NCI-H1092 (cell line): ENCODE measurements at places on chromosomes 12 and 14.
A peak's percentile ranks its signal among the peaks of the same experiment; 100 is the strongest.

GRCh38 chr12:52984136-52984535, 22.1 kb upstream of the EIF4B start:
- DNase-seq: no peak

GRCh38 chr12:51809193-51809592, 39.3 kb downstream of the FIGNL2 start:
- no peak for DNase-seq

DNA sequence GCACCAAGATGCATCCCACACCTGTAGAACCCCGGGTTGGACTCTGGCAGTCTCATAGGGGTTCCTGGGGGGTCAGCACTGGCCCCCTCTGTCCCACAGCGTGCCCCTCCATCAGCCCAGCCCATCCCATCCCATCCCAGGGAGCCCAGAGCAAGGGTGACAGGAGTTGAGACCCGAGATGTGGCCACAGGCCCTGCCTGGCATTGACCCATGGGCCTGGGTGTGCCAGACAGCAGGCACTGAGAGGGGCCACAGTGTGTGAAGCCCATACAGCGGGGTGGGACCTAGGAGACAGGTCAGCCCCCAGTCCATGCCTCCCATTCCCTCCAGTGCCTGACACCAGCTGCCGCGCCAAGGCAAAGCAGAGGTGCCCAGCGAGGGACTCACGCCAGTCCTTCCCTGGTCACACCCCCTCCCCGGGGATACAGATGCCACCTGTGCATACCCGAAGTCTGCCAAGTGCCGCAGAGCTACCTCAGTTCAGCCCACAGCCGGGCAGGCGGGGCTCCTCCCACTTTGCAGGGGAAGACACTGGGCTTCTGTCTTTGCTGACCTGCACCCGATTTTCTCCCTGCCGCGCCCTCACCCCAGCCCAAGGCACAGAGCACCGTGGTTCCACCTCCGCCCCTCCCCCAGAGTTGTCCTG, 50.4 kb downstream of the CYP46A1 start:
- no peak for DNase-seq

DNA sequence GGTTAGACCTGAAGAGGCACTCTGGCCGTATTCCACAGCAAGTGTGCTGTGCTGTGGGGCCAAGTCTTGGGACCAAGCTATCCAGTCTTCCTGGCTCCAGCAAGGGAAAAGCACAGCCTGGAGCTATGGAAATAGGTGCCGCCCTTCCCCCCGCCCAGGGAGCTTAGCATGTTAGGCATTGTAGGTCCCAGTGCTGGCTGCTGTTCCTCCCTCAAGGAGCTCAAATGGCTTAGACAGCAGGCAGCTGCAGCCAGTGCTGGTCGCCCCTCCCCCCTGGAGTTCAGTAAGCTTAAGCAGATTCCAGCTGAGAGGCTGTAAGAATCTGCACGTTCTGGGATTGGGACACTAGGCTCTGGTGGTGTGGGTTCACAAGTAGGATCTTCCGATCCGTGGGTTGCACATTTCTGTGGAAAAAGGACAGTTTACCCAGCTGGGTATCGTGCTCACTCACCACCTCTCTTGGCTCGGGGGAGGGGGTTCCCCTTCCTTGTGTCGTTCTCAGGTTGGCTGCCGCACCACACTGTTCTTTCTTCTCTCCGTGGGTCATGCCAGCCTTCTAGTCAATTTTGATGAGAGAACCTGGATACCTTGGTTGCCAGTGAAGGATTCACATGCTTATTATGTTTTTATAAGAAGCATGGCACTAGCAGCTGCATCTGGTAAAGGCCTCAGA, 127.3 kb downstream of the CNTN1 start:
- DNase-seq: no peak

DNA sequence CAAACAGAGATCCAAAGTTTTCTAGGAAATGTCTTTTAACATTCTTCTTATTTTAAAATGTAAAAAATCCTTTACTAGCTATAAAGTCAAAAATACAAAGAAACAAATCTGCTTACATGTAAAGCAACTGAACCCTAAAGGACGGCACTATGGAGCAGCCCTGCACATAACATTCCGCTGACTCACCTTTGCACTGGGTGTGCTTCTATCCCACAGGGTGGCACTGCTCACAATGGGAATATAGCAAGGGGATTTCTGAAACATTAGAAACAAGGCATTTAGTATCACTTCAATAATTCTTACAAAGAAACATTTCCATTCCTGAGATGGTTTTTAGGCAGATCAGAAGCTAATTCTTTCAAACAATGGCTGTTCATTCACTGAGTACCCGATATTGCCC, 94.3 kb downstream of the C12orf42 start:
- no peak for DNase-seq

GRCh38 chr14:96917442-96917963, 120.3 kb downstream of the VRK1 start:
- no peak for DNase-seq

GRCh38 chr14:73026243-73026844, 562 bp downstream of the ZFYVE1 start:
- DNase-seq: no peak

- DNase-seq: no peak
Observed at GRCh38 chr14:22768947-22769346, 2.5 kb downstream of the OXA1L start.

DNA sequence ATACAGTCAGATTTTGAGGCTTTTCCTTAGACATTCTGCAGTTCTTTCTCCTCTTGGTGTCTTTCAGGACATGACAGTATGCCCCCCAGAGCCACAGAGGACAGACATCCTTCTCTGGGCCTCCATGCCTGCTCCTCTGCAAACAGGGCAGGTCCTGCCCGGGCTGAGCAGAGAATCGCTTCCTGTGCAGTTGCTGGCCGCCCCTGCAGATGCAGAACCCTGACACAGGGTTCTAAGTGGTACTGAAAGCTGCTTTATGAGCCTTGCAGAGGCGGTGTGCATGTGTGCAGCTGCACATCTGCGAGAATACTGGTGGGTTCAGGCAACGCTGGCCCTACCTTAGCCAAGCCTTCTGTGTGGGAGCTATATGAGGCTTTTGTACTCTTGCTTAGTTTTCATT, 54.5 kb downstream of the FLRT2 start:
- DNase-seq: no peak

GRCh38 chr12:39912211-39912980, 193.5 kb downstream of the SLC2A13 start:
- no peak for DNase-seq

DNA sequence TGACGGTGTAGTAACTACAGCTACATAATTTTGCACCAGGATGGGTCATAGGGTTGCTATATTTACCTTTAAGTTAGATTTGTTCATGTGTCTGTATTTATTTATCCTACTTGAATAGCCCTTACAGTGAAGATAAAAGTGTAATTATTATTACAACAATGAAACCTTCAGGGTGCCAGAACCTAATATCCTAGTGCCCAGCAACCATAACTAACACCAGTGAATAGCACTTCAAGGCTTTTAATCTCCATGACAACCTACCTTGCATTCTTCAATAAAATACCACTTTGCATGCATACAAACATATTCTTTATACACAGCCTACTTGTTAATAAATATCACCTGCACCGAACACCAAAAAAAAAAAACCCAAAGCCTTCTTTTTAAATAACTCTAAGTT, 58.7 kb upstream of the G2E3 start:
- peak; percentile 92 for DNase-seq

DNA sequence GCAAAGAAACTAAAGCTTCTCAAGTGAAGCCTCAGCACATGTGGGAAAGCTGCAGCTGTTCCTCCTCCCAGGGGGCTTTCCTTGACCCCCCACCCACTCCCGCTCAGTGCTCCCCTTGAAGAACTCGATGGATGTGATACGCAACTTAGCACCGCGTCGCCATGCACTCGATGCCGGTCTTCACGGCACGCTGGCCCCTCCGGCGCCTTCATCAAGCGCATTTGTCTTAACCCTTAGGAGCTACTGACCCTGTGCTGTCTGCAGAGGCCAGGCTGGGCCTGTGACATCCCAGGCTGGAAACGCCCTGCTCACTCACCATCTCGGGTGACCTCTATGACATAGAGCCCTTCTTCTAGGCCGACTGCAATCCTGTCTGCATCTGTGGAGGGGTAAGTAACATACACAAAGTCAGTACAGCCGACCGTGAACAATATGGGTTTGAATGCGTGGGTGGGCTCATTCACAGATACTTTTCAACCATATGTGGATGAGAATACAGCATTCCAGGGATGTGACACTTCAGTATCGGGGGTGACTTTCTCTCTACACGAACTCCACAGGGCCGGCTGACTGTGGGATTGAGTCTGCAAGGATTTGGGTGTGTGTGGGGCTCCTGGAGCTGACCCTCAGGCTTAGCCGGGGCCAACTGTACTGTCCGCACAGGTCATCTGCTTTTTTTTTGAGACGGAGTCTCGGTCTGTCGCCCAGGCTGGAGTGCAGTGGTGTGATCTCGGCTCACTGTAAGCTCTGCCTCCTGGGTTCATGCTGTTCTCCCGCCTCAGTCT, 23.1 kb downstream of the AMN start:
- no peak for DNase-seq

GRCh38 chr12:22684140-22685118, 59.5 kb downstream of the ETNK1 start:
- no peak for DNase-seq

DNA sequence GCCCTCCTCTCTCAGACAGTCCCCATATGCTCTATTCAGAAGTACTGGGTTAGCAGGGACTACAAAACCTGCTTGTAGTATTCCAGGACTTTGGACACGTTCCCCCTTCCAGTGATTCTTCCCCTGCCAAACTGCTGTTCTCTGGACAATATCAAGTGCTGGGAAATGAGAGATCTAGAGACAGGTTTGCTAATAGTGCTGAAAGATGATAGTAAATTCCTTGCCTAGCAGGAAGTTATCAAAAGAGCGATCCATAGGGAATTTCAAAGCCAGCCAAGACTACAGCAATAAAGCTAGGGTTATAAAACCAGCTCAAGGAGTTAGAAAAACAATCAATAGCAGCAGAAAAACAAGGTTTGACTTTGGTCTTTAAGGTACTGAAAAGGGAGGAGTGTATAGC, 15.2 kb downstream of the SLC7A8 start:
- DNase-seq: no peak

GRCh38 chr14:94542811-94543440, 18.3 kb upstream of the SERPINA4 start:
- DNase-seq: no peak

DNA sequence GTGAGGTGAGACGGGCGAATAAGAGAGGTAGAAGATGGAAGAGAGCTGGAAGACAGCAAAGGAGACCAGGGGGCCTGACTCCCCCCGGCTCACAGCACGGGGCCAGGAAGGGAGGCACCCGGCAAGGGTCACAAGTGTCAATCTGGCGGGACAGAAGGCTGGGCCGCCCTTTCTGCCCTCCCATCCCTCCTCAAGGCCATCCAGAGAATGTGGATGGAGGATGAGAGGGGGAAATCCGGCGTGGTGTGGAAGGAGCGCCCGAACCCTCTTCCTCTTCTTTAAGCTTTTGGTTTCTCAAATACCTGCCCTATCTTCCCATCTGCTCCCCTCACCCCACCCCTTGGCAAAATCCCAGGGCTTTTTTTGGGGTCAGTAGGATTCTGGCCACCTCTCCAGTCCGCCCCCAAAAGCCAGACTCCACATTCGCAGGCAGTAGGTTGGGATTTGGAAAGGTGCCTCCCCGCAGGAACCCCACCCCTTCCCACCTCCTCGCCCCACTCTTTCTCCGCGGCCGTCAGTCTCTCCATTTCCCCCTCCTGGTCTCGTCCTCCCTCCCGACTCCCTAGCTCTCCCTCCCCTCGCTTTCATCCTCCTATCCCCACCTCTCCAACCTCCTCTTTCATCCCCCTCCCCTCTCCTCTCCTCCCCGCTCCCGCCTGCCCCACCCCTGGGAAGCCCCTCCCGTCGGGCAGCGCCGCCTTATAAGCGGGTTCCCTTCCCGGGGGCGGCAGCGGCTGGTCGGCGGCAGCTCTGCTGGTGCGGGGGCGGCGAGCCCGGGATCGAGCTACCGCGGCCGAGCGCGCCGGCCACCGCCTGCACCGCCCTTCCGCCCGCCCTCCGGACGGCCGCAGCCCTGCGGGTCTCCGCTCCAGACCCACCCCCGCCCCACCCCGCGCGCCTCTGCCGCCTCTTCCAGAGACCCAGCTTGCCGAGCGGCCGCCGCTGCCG, at the start of gene PTMS:
PTMS (plus strand) TSS at position 730 of the 948 bp plus-strand sequence. CDS start 343 bp downstream, outside the sequence.
- DNase-seq: peak; percentile 91

DNA sequence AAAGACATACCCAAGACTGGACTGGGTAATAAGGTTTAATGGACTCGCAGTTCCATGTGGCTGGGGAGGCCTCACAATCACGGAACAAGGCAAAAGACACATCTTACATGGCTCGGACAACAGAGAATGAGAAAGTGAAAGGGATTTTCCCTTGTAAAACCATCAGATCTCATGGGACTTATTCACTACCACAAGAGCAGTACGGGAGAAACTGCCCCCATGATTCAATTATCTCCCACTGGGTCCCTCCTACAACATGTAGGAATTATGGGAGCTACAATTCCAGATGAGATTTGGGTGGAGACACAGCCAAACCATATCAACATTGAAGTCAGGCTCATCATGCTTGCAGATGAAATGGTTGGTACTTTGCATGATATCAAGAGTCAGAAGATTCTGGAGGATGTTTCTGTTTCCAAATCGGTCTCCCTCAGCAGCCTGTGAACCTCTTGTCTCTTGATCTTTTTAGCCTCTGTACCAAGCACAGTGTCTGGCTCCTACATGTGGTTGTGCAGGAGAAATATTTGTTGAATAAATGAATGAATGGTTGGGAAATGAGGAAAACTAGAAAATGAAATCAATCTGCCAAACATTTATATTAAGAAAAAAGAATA, 98.6 kb downstream of the VRK1 start:
- DNase-seq: no peak
